ENCODE measurements at places on chromosomes 4 and X. TPM values are rescaled to one million over a fixed set of nuclear protein-coding genes. Genes with fewer than 3 reads are reported as not detected.
A peak's percentile ranks its signal among the peaks of the same experiment; 100 is the strongest.

The HSD17B13 gene
- 0.49 TPM for polyA plus RNA-seq

DNA sequence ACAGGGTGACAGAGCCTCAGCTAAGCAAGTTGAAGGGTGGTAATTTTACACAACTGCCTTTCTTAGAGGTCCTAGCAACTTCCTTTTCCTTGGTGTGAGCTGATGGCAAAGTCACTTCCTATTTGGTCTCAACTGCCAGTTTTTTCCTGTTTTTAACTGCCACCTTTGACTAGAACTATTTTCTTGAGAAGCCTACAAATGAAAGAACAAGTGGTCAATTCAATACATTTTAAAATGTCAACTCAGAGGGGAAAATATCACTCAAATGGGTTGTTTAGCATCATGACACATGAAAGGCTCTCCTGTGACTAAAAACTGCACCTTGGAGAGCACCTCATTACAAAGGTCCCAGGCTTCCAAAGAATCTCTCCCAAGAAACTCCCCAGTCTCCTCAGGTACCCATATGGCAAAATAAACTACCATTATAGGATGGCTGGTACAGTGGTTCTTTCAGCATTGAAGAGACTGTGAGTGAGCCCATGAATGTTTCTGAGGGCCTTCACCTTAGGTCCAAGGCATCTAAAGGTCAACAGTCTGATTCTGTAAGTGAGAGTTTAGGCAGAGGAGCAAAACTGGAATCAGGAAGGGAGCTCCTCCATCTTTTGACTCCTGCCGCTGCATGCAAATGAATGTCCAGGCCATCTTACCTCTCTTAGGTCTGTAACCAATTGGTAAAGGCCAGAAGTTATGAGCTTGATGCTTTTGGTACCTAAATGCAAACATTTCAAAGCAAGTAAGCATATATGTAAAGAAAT, 5.5 kb upstream of the STK26 start:
- no peak for DNase-seq

DNA sequence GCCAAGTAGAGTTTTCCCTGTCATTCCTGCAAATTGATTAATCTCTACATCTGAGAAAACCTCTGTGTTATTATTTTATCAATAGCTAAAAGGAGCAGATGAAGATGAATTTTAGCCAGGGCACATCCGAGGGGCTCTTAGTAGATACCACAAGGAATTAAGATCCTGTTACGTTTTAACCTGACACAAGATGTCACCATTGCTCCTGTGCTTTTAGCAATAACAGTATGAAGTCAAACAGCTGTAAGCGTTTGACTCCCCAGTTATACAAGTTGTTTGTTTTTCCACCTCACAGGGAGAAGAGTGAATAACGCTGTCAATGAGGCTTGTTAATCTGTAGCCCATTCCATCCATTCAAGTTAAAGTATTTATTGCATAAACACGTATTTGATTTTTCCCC, 76.0 kb upstream of the AP1S2 start:
- DNase-seq, result no peak

GRCh38 chrX:9785254-9785943, 830 bp upstream of the SHROOM2 start:
- peak; percentile 72 for DNase-seq

DNA sequence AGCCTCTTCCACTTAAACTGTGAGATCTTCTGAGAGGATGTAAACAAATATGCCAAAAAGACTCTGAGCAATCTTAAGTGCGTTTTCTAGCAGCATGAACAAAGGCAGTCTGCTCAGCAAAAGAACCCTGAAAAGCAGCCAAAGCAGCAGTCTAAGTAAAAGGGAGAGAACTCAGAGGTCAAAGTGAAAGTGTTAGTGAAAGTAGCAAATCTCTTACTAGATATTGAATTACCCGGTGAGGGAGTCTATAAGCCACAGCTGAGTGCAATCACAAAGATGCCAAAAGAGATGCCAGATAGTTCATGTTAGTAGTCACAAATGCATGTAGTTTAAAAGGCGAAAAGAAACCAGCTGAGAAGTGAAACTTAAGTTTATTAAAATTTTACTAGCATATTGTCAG, 7.9 kb upstream of the GNRHR start:
- no peak for DNase-seq

- no peak for DNase-seq
Measured at GRCh38 chr4:89298788-89299152, 8.8 kb downstream of the GPRIN3 start.

DNA sequence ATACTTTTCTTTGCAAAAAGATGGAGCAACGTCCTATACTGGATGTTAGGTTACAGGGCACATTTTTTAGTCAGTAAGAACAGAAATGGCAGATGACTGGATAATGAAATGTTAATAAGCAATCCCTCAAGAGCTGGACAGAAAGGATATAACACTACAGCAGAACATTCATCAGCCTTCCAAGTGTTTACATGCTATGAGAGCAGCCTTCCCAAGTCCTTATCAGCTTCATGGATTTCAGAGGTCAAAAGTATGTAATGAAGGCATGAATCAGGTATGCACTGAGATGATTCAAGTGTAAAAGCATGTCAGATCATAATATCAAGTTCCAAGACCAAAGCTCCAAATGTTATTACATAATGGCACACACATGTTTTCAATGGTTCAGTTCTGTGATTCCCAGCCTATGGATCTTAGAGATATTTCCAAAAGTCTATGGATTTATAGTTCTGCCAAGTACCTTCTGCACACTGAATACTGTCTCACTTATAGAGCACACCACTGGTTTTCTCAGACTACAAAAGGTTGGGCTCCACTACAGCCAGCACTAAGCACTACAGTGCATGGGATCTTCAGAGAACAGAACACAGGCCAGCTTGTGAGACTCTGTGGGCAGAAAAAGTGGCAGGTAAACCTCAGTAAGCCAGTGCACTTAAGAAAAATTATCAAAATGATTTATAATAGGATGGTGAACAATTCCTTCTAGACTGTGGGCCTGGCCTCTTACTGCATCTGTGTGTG, 49.2 kb downstream of the GPC4 start:
- peak; percentile 20 for DNase-seq
